ENCODE measurements at places on chromosomes 7 and 10.

GRCh38 chr7:119397156-119397555, 875.8 kb upstream of the KCND2 start:
- DNase-seq: no peak

- no peak for DNase-seq
Observed at GRCh38 chr7:133060004-133060403, 21.9 kb downstream of the CHCHD3 start.

DNA sequence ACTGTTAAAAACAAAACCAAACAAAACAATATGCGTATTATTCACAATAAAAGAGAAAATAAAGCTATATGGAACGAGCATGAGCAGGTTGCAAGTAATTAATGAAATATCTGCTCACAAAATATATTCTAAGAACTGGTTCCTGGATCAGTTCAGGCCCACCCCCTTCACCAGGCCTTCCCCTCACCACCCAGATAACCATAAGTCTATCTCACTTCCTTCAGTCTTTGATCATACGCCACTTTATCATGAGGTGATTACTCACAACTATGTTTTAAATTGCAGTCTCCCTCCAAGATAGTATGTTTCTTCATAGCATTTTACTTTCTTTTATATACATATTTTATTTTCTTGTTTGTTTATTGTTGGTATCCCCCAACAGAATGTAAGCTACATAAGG, 263.1 kb upstream of the HGF start:
- DNase-seq: no peak

DNA sequence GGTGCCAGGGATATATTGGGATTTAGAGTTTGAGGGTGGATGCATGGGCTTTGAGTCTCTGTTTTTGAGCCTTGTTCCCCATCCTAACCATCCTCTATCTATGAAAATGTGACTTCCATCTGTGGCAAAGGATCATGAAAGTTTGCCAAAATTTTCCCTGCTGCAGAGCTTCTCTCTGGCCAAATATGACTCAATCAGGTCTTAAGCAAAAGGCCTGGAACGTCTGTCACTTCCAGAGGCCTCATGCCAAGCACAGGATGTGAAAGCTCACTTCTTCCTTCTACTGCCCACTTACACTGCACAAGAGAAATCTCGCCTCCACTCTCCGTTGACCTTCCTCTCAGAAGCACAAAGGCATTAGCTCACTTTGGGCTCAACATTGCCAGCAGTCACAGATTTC, 696.9 kb upstream of the NRP1 start:
- DNase-seq: no peak

DNA sequence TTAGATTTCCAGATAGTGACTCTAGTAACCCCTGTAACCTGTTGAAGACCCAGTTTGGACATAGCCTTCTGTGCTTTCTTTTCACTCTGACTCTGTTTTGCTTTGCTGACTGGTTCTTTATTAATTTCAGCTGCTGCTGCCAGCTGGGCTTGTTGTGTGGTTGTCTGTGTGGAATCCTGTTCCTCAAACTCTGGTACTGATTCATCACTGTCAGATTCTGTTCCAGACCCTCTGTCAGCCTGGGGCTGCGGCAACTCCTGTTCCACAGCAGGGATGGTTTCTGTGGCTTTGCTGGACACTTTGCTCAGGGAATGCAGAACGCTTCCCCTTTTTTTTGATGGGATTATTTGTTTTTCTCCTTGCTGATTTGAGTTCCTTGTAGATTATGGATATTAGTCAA, 104.9 kb downstream of the SEC23IP start:
- no peak for DNase-seq

GRCh38 chr7:491958-492713, 27.5 kb downstream of the PDGFA start:
- no peak for DNase-seq

DNA sequence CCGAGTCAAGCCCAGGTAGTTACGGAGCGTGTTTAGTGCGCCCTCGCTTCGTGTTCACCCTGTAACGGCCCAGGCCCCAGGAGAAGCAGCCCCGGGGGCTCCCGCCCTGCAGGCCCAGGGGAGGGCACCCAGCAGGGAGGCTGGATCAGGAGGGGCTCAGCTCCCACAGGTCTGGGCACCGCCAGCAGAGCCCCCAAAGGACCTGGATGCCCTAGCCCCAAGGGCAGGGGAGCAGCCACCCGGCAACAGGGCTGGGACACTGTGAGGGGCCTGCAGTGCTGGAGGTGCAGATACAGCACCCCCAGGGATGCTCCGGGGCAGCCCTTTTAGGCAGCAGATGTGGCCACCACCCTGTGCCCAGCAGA, 35.2 kb downstream of the PWWP2B start:
- DNase-seq: no peak

DNA sequence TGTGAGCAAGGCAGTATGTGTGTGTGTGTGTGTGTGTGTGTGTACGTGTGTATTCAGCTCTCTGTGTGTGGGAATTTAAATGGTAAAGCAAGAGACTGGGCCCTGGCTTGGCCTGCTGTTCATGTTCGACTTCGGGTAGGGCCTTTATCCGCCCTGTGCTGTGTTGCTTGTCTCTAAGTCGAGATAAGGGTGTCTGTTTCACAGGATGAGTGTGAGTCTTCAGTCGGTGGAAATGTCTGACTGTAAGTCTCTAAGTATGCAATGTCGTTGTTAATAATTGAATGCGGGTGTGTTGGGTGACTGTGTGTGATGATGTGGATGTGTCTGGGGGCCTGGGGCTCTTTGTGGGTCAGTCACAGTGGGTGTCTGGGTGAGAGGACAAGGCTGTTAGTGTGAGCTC, 34.8 kb downstream of the HIF1AN start:
- DNase-seq: no peak

DNA sequence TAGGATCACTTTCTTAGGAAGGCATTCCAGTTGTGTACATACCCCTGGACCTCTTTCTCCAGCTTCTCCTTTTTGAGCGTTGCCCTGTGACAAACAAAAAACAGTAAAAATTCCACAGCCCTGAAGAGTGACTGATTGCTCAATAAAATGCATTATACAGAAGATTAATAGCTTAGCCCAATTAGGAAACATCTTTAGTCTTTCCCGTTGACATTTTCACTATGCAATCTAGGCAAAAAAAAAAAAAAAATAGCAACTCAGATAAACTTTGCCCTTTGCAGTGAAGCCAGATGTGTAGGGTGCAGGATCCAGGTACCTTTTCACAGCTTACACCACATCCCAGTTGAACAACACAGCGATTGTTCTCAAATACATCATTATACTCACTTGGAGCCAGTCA, 17.9 kb downstream of the COL28A1 start:
- no peak for DNase-seq

DNA sequence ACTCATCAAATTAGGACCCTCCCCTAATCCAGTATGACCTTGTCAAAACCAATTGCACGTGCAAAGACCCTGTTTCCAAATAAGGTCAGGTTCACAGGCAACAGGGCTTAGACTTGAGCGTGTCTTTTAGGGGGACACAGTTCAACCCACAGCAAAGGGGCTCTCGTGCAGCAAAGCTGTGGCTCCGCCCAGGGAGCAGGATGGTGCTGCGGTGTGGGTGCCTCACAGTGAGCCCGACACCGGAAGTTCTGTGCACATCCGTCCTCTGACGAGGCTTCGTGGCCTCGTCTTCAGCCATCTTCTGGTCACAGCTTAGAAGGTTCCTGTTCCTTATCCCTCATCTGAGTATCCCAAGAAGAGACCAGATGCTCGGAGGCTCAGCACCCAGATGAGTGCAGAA, 509.2 kb upstream of the FOXK1 start:
- DNase-seq: no peak

DNA sequence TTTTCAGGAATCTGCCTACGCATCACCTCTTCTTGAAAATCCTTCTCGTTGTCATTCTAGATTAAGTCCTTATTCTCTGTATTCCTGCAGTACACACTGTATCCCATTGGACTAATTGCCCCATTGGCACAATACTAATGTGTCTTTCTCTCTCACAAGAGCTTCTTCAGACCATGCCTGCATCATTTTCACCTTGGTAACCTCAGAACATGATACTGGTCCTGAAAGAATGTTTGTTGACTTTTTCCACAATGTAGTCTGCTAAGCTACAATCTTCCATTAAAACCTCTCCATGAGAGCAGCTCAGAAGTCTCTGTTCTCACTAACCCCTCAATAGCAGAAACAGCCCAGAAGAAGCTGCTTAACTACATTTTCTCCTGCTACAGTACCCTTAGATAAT, 270.7 kb downstream of the PCDH15 start:
- DNase-seq: no peak

GRCh38 chr7:150404805-150405583, 25.9 kb downstream of the ZNF775 start:
- peak; percentile 67 for DNase-seq

DNA sequence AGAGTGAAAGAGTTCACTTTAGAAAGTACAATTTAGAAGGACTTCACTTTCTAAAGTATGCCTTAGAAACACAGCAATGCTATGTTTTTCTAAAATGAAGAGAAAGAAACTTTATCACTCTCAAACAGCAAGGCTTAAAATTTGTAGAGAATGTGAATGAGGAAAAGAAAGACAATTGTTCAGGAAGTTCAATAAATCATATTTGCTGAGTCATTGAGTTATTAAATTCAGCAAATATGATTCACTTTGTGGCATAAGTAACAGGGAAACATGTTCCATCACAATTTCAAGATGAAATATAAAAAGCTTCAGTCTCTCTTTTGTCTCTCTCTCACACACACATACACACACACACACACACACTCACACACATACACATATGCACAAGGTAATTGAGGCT, 187.9 kb downstream of the PCDH15 start:
- no peak for DNase-seq

- no peak for DNase-seq
Observed at GRCh38 chr7:112405286-112405685, 45.0 kb upstream of the IFRD1 start.
